ENCODE measurements at places on chromosomes 6 and 20. TPM values are rescaled to one million over a fixed set of nuclear protein-coding genes. Genes with fewer than 3 reads are reported as not detected.

- DNase-seq, result no peak
Observed at GRCh38 chr6:88361298-88361697, 195.2 kb upstream of the CNR1 start.

GRCh38 chr6:11770546-11771466, 7.8 kb downstream of the ADTRP start:
- DNase-seq, result peak; percentile 91

DNA sequence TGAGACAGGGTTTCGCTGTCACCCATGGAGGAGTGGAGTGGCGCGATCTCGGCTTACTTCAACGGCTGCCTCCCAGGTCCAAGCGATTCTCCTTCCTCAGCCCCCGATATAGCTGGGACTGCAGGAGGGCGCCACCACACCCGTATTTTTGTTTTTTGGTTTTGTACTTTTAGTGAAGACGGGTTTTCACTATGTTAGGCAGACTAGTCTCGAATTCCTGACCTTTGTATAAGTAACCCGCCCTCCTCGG, 115.4 kb upstream of the BTN3A2 start:
- no peak for DNase-seq

DNA sequence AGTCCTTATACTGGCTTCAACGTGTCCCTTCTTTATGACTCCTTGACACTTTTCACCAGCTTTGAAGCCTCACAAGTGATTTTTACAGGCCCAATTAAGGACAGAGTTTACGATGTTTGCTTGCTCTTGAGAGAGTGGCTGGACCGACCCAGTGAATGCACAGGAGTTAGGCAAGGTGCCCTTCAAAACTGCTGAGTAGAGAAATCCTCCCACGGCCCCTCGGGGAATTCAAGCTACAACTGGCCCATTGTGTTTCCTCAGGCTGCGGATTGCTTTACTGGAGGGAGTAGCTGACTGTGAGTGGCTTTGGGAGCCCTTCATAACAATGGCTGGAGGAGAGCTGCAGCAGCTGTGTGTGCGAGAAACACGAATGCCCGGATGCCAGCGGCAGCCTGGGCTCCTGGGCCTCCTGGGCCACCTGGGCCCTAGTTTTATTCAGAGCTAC, 50.0 kb downstream of the SGK1 start:
- DNase-seq, result no peak

- DNase-seq, result no peak
Observed at GRCh38 chr6:143545976-143546547, 34.5 kb upstream of the FUCA2 start.

Gene B3GAT2
- total RNA-seq, result not detected

Gene C6orf15
- total RNA-seq, result not detected
